Vagina (tissue), 2 donors: ENCODE measurements at places on chromosomes 6 and 20.

DNA sequence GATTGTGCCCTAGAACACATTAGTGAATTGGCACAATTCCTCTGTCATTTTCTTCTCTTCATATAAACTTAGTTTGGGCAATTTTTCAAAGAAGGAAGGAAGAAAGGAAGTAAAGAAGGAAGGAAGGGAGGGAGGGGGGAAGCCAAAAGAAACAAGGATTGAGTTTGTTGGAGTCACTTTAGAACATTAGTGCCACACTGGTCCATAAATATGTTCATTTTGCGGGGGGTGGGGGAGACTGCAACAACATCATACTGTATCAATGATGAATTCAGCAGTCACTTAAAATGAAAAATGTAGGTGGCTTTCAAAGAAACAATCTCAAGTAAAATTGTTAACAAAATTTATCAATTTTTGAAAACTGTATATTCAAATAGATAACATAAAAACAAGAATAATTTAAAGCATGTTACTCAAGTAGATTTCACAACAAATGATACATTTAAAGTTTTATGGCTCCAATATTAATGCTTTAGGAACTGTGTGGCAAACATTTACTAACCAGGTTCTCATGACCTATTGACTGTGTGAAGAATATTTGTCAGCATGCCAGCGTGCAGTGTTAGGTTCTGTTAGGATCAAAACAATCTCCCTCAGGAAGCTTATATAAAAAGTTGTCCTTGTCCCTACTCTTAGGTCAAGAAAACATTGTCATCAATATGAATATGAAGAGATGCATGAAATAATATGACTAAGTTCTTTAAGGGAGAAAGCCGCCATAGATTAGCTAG, 208.1 kb upstream of the AGPAT4 start:
- DNase-seq, result no peak

GRCh38 chr20:61161726-61162390, 90.2 kb upstream of the CDH4 start:
- no peak for DNase-seq

GRCh38 chr6:167397712-167398111, 72.8 kb downstream of the TTLL2 start:
- no peak for DNase-seq

DNA sequence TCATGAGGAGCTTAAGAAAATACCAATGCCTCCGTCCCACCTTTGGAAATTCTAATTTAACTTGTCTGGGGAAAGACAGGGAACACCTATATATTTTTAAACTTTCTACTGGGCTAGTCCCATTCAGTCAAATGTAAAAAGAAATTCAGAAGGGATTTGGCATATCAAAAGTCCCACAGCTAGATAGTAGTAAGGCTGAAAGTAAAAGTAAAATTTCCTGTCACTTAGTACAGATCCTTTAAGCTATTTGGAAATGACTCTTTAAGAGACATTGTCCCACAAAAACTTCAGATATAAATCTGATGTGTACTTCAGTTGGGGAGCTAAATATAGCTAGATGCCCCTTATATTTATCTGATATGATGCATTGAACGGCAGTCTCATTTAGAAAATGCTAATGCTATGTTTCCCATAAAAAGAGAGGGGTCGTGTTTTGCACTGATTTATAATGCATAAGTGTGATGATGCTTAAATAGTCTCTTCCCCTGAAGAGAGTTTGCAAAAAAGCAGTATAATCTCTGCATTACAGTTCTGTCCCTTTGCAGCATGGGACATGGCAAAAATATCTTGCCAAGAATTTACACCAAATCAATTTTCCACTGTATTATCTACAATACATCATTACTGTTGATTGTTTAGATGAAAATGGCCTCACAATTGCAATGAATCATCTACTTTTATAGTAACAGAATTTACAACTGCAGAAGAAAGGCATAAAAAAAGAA, 860.8 kb upstream of the MAP3K7 start:
- no peak for DNase-seq

GRCh38 chr6:17178754-17179529, 77.1 kb downstream of the STMND1 start:
- DNase-seq, result no peak

DNA sequence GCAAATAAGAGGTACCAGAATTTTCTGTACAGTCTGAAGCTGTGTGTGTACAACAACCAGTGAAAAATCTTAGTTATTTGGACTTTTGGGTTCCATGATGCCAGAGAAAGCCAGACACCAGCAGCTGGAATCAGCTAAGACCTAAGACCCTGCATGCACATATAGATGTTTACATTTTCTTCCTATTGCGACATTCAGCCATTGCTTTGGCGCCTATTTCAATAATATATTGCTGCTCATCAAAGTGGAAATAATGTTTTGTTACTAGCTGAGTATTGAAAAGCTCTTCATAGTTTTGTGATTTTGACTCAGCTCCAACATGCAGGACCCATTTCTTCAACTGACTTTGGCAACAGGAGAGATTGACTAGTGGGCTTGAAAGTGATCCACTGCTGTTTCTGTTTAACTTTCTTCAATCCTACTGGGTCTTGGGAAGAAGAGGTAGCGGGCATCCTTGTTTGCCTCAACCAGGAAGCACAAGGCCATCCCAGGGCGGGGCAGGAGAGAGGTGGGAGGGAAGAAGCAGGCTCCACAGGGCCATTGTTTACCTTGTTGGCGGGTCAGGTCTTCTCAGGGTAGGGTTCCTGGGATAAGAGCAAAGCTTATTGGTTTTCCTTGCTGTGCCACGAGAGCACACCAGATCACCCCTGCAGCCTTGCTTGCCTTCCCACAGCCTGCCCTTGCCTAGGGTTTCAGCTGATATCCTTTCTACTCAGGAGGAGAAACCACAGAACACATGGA, 101.3 kb upstream of the ESR1 start:
- no peak for DNase-seq

DNA sequence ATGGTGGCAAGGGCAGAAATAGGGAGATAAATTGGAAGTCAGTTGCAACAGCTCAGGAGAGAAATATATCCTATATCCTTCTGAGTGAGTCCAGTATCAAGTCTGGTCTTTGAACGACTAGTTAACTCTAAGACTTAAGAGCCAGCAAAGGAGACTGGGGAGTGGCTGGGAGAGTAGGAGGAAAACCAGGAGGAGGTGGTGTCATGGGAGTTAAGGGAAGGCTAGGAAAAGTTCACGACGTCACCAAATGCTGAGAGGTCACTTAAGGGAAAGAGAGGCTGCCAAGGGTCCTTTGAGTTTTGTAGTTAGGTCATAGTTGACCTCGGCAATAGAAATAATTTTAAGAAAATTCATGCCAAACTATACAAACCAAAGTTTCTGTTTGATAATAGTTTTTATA, 25.1 kb downstream of the ACOT13 start:
- no peak for DNase-seq
